Endothelial cell (in vitro differentiated cells): ENCODE measurements at places on chromosomes 6 and 20.

- DNase-seq, result no peak
These were observed 87.1 kb downstream of the CDC5L start for GRCh38 chr6:44474643-44475042.

DNA sequence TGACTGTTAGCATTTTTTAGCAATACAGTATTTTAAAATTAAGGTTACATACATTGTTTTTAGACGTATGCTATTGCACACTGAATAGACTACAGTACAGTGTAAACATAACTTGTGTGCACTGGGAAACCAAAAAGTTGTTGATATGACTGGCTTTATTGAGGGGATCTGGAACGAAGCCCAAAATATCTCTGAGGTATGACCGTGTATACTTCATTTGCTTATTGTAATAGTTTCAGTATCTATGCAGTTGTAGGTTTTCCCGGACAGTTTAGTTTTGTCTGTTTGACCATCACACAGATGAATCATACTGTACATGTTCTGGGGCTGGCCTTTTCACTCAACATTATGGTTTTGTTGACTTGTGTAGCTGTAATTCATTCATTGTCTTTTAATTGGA is 6.9 kb upstream of the ZBTB12 start:
- DNase-seq, result no peak

DNA sequence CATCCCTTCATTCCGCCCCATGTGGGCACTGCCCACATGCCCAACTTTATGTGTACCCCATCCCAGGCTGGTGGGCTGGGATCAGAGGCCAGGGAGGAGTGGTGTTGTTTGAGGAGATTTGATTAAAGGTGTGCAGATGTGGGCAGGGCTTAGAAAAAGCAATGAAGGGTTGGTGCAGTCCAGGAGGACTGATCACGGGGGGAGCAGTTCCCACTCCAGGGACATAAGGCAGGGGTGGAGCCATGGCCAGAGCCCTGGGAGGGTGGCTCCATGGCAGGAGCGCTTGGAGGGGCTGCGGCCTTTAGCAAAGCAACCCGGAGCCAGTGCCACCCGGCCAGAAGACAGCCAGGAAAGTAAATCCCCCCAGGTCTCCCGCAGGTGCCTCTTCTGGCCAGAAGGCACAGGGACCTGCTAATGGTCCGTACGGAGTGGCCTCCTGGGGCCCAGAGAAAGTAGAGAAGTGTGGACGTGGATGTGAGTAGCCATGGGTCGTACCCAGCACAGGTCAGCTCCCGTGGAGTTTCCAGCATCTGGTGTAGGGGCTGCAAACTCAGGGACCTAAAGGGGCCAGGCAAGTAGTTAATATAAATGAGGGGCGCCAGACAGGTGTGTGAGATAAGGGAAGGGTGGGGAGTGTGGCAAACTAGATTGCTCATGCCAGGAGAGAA is 62.1 kb upstream of the APCDD1L start:
- no peak for DNase-seq

GRCh38 chr6:35795453-35796071 is 1.6 kb downstream of the CLPS start:
- no peak for DNase-seq

DNA sequence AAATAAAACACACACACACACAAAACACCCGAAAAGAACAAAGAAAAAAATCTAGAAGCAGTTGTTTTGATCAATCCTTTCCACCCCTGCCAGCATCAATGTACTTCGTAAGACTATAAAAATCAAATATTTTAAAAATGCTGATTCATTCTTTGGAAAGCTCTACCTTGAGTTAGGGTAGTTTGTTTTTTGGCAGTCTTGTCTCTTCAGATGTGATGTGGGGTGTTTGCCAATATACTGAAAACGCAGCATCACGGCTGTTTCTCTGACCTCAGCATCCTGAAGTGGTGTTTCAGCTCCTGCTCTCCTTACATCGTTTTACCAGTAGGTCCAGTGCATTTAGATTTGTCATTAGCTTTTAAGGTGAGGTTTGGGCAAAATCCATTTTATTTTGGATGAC is 526.0 kb downstream of the UTRN start:
- no peak for DNase-seq

DNA sequence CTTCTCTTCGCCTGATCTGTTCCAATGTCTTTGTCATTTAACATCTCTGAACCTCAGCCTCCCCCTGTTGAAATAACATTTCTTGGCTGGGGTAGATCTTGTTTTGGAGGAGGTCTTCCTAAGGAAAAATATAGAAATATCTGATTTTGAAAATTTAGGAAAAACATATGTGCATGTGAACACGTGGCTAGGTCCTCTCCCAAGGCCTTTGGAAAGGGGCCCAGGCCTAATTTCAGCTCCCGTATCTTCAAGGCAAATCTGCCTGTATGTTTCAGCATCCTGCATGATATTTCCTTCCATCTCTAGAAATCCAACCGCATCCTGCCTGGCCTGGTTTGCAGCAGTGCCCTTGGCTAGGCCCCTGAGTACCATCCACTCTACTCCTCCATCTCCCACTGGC is 261.2 kb downstream of the PHACTR1 start:
- DNase-seq, result no peak

DNA sequence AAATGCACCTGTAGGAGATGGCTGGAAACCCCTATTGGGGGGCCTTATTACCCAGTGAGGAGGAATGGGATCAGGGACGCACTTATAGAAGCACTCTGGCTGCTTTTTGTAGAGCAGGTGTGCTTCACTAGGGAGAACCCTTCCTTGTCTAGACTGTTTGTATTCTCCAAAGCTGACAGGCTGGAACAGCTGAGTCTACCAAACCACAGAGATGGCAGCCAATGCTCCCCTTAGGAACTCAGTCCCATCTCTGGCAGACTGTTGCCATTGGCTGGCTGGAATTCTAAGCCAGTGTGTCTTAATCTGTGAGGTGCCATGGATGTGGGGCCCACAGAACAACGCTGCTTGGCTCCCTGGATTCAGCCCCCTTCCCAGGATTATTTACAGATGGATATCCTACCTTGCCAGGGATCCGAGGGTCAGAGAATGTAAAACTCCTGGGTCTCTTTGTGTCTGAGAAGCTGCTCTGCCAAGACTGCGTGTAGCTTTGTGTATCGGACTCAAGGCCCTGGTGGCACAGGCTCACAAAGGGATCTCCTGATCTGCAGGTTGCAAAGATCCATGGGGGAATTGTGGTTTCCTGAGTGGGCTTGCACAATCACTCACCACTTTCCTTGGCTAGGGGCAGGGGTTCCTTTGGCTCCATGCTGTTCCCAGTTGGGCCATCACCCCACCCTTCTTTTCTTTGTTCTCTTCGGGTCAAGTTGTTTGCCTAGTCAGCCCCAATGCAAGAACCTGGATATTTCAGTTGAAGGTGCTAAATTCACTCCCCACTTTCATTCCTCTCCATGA is 26.1 kb downstream of the C6orf52 start:
- no peak for DNase-seq

GRCh38 chr6:25419879-25420278 is 140.7 kb downstream of the CARMIL1 start:
- DNase-seq, result no peak

GRCh38 chr6:21747441-21747840 is 153.9 kb downstream of the SOX4 start:
- no peak for DNase-seq
